ENCODE measurements at places on chromosomes 3 and 15. TPM values are rescaled to one million over a fixed set of nuclear protein-coding genes. Genes with fewer than 3 reads are reported as not detected.

GRCh38 chr3:147937341-147937740 lies 528.2 kb downstream of the ZIC1 start:
- DNase-seq: no peak
- no peaks in the 10 kb centered on the region for H3K27me3 ChIP-seq
- H3K27ac ChIP-seq: no peak overlapping the region
- no peak overlapping the region for H3K4me3 ChIP-seq

- H3K27ac ChIP-seq: no peak overlapping the region
- no peak overlapping the region for H3K4me3 ChIP-seq
- no peaks in the 10 kb centered on the region for H3K27me3 ChIP-seq
Observed at GRCh38 chr15:47415539-47415971, 301.8 kb upstream of the SEMA6D start.

DNA sequence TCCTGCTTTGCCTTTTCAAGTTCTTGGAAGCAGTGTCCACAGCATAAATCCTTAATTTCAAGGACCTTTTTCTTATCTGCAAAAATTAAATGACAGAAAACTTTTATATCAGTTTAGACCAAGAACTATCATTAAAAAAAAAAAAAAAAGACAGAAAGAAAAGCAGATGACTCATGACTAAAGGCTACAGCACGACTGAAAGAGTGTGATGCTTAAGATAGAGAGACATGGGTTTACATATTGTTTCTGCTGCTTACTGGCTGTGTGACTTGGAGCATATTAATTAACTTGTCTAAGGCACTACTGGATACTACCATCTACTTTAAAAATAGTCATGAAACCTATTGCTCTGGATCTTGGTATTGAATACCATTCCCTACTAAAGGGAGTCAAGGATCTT lies 62.3 kb downstream of the CEP152 start:
- DNase-seq: no peak
- no peak overlapping the region for H3K27ac ChIP-seq
- no peaks in the 10 kb centered on the region for H3K4me1 ChIP-seq
- no peaks in the 10 kb centered on the region for H3K27me3 ChIP-seq
- peaks cover 27% of the 10 kb centered on the region for H3K36me3 ChIP-seq

- no peaks in the 10 kb centered on the region for H3K4me1 ChIP-seq
- no peak overlapping the region for H3K4me3 ChIP-seq
- H3K36me3 ChIP-seq: no peaks in the 10 kb centered on the region
- H3K27me3 ChIP-seq: no peaks in the 10 kb centered on the region
- no peak for DNase-seq
Observed at GRCh38 chr15:68507447-68507846, 71.3 kb upstream of the CORO2B start.

- no peak overlapping the region for H3K4me3 ChIP-seq
- no peaks in the 10 kb centered on the region for H3K36me3 ChIP-seq
- DNase-seq: no peak
- no peaks in the 10 kb centered on the region for H3K27me3 ChIP-seq
Observed at GRCh38 chr15:22966321-22967083, 13.7 kb downstream of the CYFIP1 start.

- no peaks in the 10 kb centered on the region for H3K36me3 ChIP-seq
- H3K27ac ChIP-seq: no peak overlapping the region
- H3K4me1 ChIP-seq: no peaks in the 10 kb centered on the region
- no peak for DNase-seq
- no peaks in the 10 kb centered on the region for H3K27me3 ChIP-seq
Observed at GRCh38 chr3:175456466-175456865, 597.3 kb downstream of the NAALADL2 start.

- no peak for DNase-seq
- H3K27me3 ChIP-seq: no peaks in the 10 kb centered on the region
- H3K4me3 ChIP-seq: no peak overlapping the region
Observed at GRCh38 chr3:49841806-49842205, 14.6 kb downstream of the TRAIP start.

GRCh38 chr15:88835119-88835518 lies 31.9 kb downstream of the ACAN start:
- H3K27ac ChIP-seq: no peak overlapping the region
- H3K27me3 ChIP-seq: no peaks in the 10 kb centered on the region

DNA sequence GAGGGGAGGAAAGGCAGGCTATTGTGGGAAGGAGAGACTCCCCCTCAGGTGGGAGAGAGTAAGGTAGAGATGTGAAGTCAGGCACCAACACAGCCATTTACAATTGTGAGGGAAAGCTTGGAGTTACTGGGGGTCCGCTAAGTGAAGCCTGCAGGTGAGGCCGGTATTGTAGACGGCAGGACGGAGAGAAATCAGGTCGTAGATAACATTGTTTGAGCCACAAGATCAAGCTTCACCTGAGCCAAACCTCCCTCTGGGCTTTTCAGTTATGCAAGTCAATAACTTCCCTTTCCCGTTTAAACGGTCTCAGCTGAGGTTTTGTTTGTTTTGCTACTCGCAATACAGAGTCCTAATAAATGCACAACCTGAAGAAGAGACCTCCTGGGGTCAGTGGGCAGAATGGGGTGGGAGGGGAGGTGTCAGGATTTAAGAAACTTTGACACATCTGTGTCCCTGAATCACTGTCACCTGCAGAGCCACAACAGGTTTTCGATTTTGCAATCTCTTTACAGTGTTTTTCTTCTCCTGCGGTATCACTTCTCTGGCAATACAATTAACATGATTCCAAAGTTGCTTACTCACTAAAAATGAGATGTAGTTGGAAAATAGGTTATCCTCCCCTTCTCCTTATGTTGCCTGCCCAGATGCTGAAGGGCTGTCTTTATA lies 72.0 kb upstream of the GLCE start:
- no peak for DNase-seq
- H3K27ac ChIP-seq: no peak overlapping the region
- peaks cover 40% of the 10 kb centered on the region for H3K27me3 ChIP-seq

DNA sequence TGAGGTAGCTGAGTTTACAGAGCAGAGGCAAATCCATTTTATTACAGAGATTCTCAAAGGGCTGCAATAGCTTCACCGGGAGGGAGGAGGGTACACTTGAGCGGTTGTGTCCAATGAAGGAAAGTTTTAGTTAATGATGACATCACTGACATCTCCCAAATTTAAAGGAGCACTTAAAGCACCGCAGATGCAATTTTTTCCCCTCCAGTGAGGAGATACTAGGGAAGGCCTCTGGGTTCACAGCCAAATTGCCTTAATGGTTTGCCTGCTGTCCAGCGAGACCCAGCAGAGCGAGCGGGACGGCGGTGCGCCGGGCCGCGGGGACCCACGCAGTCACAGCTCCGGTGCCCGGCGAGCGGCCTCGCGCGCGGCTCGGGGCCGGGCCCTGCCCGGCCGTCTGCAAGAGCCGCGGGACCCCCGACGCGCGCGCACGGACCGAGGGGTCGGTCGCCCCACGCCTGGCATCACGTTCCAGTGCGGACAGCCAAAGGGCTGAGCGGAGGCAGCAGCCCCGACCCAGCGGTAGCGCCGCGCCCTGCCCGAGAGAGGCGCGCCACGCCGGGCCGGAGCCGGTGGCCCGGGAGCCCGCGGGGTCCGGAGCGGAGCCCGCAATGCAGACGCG lies 160.5 kb upstream of the CHRNA7 start:
- H3K36me3 ChIP-seq: no peaks in the 10 kb centered on the region
- H3K4me1 ChIP-seq: peaks cover 14% of the 10 kb centered on the region
- H3K27ac ChIP-seq: peak overlapping the region; percentile 52
- DNase-seq: no peak

DNA sequence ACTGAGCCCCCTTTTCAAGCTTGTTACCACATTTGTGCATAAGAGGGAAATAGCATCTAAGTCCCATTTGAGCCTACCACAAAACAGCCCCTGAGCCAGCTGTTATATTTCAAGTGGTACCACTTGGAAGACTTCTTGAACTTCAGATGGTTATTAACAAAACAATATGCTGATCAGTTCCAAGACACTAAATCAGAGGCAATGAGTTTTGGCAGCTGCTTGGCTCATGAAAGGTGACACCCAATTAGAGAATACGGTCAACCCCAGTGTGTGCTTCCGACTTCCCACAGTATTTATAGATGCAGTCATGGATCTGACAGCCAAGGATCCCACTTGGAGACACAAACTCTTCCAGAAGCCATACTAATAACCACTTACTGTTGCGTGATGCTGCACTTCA lies 469.6 kb upstream of the PPP2R3A start:
- no peaks in the 10 kb centered on the region for H3K36me3 ChIP-seq
- no peak for DNase-seq
- no peaks in the 10 kb centered on the region for H3K4me1 ChIP-seq

DNA sequence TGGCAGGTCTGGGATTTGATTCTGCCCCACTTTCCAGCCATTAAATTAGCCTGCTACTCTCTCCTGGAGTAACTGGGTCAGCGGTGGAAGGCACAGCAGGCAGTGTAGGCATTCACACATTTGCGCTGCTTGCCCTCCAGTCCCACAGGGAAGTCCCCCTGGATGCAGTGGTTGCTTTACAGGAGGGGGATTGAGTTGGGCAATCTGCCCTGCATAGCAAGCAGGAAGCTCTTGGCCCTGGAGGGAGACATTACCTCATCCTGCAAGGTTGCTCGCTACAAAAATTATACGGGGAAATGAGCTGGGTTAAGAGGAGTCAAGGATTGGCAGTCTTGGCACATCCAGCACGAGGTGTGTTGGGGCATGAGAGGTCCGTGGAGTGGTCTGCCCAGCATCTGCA lies 14.8 kb downstream of the MCM2 start:
- H3K27me3 ChIP-seq: no peaks in the 10 kb centered on the region
- H3K4me1 ChIP-seq: peaks cover 7% of the 10 kb centered on the region
- H3K36me3 ChIP-seq: peaks cover 6% of the 10 kb centered on the region
- H3K27ac ChIP-seq: no peak overlapping the region
- H3K4me3 ChIP-seq: no peak overlapping the region

DNA sequence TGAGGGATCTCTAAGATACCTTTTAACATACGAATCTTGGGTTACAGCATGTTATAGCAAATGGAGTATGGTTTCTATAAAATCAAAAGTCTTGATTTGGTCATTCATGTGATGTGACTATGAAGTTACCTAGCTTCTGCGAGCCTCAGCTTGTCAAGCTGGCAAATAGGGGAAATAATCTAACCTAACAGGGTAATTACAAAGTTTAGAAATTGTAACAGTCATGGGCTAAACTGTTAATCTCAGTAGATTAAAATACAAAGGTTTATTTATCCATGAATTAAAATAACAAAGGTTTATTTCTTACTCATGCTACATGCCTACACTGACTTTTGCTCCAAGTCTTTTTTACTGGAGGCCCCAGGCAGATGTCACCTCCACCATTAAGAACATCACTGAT lies 359.1 kb downstream of the CLSTN2 start:
- H3K4me3 ChIP-seq: no peak overlapping the region
- no peaks in the 10 kb centered on the region for H3K27me3 ChIP-seq
- no peak overlapping the region for H3K27ac ChIP-seq
- H3K36me3 ChIP-seq: no peaks in the 10 kb centered on the region

The AHSG gene
- total RNA-seq: 0.92 TPM

The PLSCR5 gene
- not detected for total RNA-seq

The GLDN gene
- not detected for total RNA-seq

The GOLGA6D gene
- total RNA-seq: not detected

The GOLGA6A gene
- not detected for total RNA-seq

The GCSAM gene
- total RNA-seq: not detected

The TMEM207 gene
- total RNA-seq: not detected

The ERC2 gene
- 0.87 TPM for total RNA-seq

The SLC6A1 gene
- total RNA-seq: not detected

The OR5K2 gene
- total RNA-seq: not detected

The CNTN6 gene
- not detected for total RNA-seq

The CLDND1 gene
- total RNA-seq: 86.5 TPM

The RGMA gene
- 12.5 TPM for total RNA-seq

The CCDC54 gene
- not detected for total RNA-seq
